Neural crest cell (in vitro differentiated cells): ENCODE measurements at places on chromosomes 6 and 20. TPM values are rescaled to one million over a fixed set of nuclear protein-coding genes. Genes with fewer than 3 reads are reported as not detected.

KHDRBS2 gene
- total RNA-seq: 7.0 and 7.3 TPM in 2 replicates

SAMD5 gene
- 1.5 and 1.6 TPM in 2 replicates for total RNA-seq

SOD2 gene
- 91.9 and 96.7 TPM in 2 replicates for total RNA-seq

SYNCRIP gene
- total RNA-seq: 144 and 146 TPM in 2 replicates

HLA-DMA gene
- 0.89 and 1.7 TPM in 2 replicates for total RNA-seq

GJA10 gene
- total RNA-seq: not detected in 2 replicates

MYBL2 gene
- 124 TPM in 2 replicates for total RNA-seq

ZKSCAN8 gene
- 37.9 and 40.1 TPM in 2 replicates for total RNA-seq

TCF15 gene
- 0.32 and 0.61 TPM in 2 replicates for total RNA-seq

NOTCH4 gene
- 5.6 and 6.3 TPM in 2 replicates for total RNA-seq

VNN1 gene
- total RNA-seq: not detected in 2 replicates

DNA sequence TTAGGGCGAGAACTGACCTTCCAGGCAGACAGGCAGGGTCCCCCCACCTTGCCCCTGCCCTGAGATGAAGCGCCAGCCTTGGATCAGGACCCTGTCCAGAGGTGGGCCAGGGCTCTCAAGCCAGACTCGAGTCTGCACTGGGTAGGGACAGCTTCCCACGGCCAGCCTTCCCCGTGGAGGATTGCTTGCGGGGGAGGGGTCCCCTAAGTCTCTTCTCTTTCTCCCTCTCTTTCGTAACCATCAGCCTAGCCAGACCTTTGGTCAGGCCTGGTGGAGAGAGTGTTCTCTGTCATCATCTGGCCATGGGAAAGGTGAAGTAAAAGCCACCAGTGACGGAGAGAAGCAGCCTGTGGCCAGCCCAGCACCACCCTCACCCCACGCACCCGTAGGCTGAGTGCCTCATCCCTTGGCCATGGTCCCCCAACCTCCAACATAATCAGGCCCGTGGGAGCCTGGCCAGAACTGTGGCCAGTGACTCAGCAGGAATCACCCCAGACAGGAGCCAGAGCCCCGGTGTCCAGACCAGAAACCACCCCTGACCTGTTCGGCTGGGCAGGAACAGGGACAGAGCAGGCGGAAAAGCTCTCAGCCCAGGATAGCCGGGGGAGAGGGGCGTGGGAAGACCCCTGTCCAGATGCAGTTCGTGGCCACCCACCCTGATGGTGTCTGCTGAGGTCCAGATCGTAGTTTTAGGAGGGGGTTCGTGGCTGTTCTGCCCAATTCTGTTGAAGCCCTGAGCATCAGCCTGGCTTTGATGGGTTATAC, 47.1 kb downstream of the SNAI1 start:
- no peaks in the 10 kb centered on the region for H3K27me3 ChIP-seq
- H3K4me1 ChIP-seq: peaks cover 20% of the 10 kb centered on the region
- H3K36me3 ChIP-seq: no peaks in the 10 kb centered on the region

GRCh38 chr6:119231394-119231793, 118.2 kb downstream of the MAN1A1 start:
- no peak for DNase-seq
- no peaks in the 10 kb centered on the region for H3K4me1 ChIP-seq
- no peak overlapping the region for H3K27ac ChIP-seq
- H3K4me3 ChIP-seq: no peak overlapping the region
- no peaks in the 10 kb centered on the region for H3K36me3 ChIP-seq

- H3K4me3 ChIP-seq: no peak overlapping the region
- H3K4me1 ChIP-seq: peaks cover 20% of the 10 kb centered on the region
- DNase-seq: no peak
- no peaks in the 10 kb centered on the region for H3K27me3 ChIP-seq
- peaks cover 7% of the 10 kb centered on the region for H3K36me3 ChIP-seq
- H3K27ac ChIP-seq: no peak overlapping the region
Observed at GRCh38 chr20:58434326-58434725, 45.3 kb downstream of the VAPB start.

- peaks cover 6% of the 10 kb centered on the region for H3K36me3 ChIP-seq
- H3K27ac ChIP-seq: no peak overlapping the region
- DNase-seq: peak; percentile 28
- H3K27me3 ChIP-seq: peaks cover 91% of the 10 kb centered on the region
- peaks cover 32% of the 10 kb centered on the region for H3K4me1 ChIP-seq
Observed at GRCh38 chr6:77463861-77464494, 687 bp upstream of the HTR1B start.

DNA sequence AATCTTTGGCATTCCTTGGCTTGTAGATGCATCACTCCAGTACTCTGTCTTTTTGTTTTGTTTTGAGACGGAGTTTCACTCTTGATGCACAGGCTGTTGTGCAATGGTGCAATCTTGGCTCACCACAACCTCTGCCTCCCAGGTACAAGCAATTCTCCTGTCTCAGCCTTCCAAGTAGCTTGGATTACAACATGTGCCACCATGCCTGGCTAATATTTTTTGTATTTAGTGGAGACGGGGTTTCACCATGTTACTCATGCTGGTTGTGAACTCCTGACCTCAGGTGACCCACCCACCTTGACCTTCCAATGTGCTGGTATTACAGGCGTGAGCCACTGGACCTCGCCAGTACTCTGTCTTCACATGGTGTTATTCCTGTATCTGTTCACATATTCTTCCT, 35.8 kb upstream of the LGSN start:
- no peaks in the 10 kb centered on the region for H3K4me1 ChIP-seq
- no peaks in the 10 kb centered on the region for H3K27me3 ChIP-seq
- H3K27ac ChIP-seq: no peak overlapping the region

DNA sequence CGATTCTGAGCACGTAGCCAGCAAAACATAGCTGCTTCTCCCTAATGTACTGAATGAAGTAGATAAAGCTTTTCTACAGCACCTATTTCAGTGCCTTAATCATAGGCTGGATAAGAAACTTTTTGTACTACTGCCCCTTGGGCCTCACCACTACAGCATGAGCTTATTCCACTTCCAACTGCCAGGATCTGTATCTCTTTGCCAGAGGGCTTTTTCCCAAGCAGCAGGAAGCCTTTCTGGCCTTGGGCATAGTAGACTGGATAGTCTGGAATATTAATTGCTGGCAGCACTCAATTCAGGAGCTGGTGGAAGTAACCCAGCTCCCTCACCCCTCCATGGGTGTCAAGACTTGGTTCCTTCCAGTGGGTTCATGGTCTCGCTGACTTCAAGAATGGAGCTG, 43.6 kb downstream of the ANKEF1 start:
- H3K4me1 ChIP-seq: peaks cover 4% of the 10 kb centered on the region
- no peaks in the 10 kb centered on the region for H3K36me3 ChIP-seq
- no peak for DNase-seq
- H3K27ac ChIP-seq: no peak overlapping the region
- no peak overlapping the region for H3K4me3 ChIP-seq

- DNase-seq: no peak
- H3K4me1 ChIP-seq: no peaks in the 10 kb centered on the region
- no peak overlapping the region for H3K4me3 ChIP-seq
Observed at GRCh38 chr6:149090937-149091336, 226.6 kb upstream of the TAB2 start.

DNA sequence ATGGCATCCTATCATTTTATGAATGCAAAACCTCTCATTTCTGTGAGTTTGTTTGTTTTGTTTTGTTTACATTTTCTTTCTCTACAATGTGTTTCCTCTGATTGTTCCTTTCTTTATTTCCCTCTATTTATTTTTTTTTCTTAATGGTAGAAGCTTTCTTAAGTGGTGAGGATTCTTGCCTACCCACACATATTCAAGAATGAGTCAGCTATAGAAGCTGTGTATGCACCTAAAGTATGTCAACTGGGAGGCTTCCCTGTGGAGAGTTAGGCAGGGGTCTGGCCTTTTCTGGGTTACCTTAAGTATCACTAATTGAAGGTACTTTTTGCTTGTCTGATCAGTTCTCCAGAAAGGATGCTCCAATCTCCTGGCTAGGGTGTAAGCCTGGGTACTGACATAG, 354.0 kb downstream of the ESR1 start:
- H3K4me3 ChIP-seq: no peak overlapping the region
- no peak overlapping the region for H3K27ac ChIP-seq
- no peaks in the 10 kb centered on the region for H3K4me1 ChIP-seq
- no peaks in the 10 kb centered on the region for H3K27me3 ChIP-seq
- H3K36me3 ChIP-seq: peaks cover 6% of the 10 kb centered on the region

DNA sequence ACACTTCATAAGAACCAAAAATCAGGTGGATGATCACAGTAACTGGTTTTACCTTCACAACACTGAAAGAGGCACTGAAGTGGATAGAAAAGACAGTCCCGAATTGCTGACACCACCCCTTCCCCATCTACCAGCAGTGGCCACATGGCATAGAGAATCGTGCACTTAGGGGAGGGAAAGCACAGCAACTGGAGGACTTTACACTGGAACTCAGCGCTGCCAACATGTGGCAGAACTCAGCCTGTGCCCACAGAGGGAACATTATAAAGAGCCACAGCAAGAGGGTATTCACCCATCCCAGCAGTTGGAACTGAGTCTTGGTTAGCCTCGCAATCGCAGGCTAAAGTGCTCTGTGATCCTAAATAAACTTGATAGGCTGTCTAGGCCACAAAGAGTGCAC, 6.5 kb upstream of the KIAA1586 start:
- H3K27me3 ChIP-seq: peaks cover 26% of the 10 kb centered on the region
- no peaks in the 10 kb centered on the region for H3K4me1 ChIP-seq
- no peak for DNase-seq
- H3K36me3 ChIP-seq: no peaks in the 10 kb centered on the region

DNA sequence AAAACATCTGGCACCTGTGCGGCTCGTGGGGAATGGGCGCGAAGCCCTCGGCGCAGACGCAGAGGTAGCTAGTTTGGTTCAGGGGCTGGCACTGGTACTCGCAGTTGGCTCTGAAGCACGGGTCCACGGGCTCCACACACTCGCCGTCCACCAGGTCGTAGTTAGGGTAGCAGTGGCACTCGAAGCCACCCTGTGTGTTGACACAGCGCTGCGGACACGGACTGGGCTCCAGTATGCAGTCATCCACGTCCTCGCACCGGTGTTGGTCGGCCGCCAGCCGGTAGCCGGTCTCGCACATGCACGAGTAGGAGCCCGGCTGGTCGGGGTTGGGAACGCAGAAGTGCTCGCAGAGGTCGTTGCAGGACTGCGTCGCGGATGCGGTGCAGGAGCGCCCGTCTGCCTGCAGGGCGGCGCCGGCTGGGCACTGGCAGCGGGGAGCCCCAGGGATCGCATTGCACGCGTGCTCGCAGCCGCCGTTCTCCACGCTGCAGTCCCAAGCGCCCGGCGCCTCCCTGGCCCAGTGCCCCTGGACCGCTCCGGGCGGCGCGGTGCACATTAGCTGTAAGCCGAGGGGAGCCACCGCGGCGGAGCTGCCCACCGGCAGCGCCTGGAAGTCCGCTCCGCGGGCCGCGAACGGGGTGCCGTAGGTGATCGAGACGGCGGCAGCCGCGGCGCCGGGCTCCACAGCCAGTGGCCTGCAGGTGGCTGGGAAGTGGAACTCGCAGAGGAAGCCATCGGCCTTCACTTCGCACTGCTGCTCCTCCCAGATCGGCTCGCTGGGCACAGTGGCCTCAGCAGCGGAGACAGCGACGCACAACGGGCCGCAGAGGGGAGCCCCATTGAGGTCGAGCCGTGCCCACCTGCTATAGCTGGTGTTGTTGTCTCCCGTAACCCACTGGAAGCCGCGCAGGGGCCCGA, 930 bp downstream of the THBD start:
- H3K4me1 ChIP-seq: peaks cover 14% of the 10 kb centered on the region
- DNase-seq: peak; percentile 14
- peak overlapping the region; percentile 62 for H3K4me3 ChIP-seq
- H3K27me3 ChIP-seq: peaks cover 99% of the 10 kb centered on the region

GRCh38 chr6:24110417-24110816, 15.6 kb upstream of the NRSN1 start:
- DNase-seq: no peak
- no peak overlapping the region for H3K4me3 ChIP-seq
- no peaks in the 10 kb centered on the region for H3K36me3 ChIP-seq
- no peaks in the 10 kb centered on the region for H3K4me1 ChIP-seq

- no peaks in the 10 kb centered on the region for H3K36me3 ChIP-seq
- H3K27me3 ChIP-seq: peaks cover 2% of the 10 kb centered on the region
- peaks cover 4% of the 10 kb centered on the region for H3K4me1 ChIP-seq
- H3K27ac ChIP-seq: no peak overlapping the region
- no peak for DNase-seq
Observed at GRCh38 chr20:41382791-41383305, 16.2 kb upstream of the EMILIN3 start.

GRCh38 chr6:378090-378957, 13.2 kb upstream of the IRF4 start:
- no peak overlapping the region for H3K4me3 ChIP-seq
- peaks cover 25% of the 10 kb centered on the region for H3K27me3 ChIP-seq
- DNase-seq: no peak
- peaks cover 9% of the 10 kb centered on the region for H3K36me3 ChIP-seq
- no peaks in the 10 kb centered on the region for H3K4me1 ChIP-seq

GRCh38 chr6:15596186-15596896, 66.5 kb downstream of the DTNBP1 start:
- H3K27me3 ChIP-seq: no peaks in the 10 kb centered on the region
- no peak overlapping the region for H3K27ac ChIP-seq
- H3K4me1 ChIP-seq: peaks cover 12% of the 10 kb centered on the region
- H3K36me3 ChIP-seq: no peaks in the 10 kb centered on the region

DNA sequence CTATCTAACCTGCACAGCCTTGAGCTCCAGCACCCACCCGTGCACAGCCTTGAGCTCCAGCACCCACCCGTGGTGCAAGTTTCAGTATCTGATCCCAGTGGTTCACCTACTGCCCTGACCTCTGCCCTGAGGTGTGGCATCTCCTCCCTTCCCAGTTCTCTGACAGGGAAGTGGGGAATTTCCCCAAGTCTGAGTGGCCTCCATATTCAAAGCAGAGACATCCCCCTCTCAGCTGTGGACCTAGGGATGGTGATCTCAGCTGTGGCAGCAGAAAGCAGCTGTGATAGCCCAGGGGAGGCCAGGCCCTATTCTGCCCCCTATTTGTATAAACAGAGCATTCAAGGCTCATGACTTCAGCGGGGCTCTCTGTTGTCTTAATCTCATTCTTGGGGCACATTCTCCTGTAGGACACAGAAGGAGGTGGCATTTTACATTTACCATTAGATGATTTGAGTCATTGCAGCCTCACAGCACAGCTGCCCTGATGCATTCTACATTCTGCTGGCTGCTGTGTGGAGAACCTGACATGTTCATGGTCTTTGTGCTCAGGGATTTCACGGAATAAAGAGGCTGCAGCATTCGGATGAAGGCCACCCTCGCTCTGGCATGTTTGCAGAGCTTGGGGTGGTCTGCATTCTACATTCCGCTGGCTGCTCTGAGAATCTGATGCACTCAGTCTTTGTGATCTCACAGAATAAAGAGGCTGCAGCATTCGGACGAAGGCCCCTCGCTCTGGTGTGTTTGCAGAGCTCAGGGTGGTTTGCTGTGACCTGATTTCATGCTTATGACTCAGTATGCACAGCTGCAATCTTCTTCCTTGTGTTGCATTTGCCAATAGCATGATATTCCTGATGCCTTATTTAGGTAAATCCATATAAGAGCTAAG, 16.9 kb downstream of the GPR31 start:
- no peak overlapping the region for H3K27ac ChIP-seq
- H3K4me1 ChIP-seq: peaks cover 5% of the 10 kb centered on the region
- no peaks in the 10 kb centered on the region for H3K36me3 ChIP-seq
- peaks cover 8% of the 10 kb centered on the region for H3K27me3 ChIP-seq
- DNase-seq: no peak
- no peak overlapping the region for H3K4me3 ChIP-seq

- H3K27ac ChIP-seq: no peak overlapping the region
- no peaks in the 10 kb centered on the region for H3K27me3 ChIP-seq
- DNase-seq: no peak
- peaks cover 20% of the 10 kb centered on the region for H3K4me1 ChIP-seq
Observed at GRCh38 chr20:23874747-23875146, 4.8 kb downstream of the CST5 start.

GRCh38 chr20:19758501-19759331, 658 bp downstream of the RIN2 start:
- no peaks in the 10 kb centered on the region for H3K36me3 ChIP-seq
- peak; percentile 52 for DNase-seq
- peaks cover under 1% of the 10 kb centered on the region for H3K27me3 ChIP-seq
- H3K4me3 ChIP-seq: peak overlapping the region; percentile 97
- peaks cover 29% of the 10 kb centered on the region for H3K4me1 ChIP-seq
- H3K27ac ChIP-seq: peak overlapping the region; percentile 67
